ENCODE measurements at places on chromosomes 11 and 22. TPM values are rescaled to one million over a fixed set of nuclear protein-coding genes. Genes with fewer than 3 reads are reported as not detected.

DNA sequence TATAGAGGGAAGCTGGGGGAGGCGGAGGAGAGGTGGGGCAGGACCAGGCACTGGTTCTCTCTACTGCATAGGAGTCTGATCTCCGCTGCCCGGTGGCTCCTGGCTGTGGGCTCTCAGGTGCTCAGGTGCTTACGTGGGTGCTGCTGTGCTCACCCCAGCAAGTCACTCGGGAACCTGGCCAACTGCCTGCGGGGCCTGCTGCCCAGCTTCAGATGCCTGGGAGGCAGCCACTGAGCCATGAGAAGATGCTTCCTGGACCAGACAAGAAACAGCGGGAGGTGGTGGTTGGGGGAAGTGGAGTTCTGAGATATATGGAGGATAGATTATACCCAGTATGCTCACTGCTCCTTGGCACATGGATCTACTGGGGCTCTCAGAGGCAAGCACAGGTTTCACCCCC, 1303.4 kb downstream of the TBC1D22A start:
- no peak for DNase-seq

DNA sequence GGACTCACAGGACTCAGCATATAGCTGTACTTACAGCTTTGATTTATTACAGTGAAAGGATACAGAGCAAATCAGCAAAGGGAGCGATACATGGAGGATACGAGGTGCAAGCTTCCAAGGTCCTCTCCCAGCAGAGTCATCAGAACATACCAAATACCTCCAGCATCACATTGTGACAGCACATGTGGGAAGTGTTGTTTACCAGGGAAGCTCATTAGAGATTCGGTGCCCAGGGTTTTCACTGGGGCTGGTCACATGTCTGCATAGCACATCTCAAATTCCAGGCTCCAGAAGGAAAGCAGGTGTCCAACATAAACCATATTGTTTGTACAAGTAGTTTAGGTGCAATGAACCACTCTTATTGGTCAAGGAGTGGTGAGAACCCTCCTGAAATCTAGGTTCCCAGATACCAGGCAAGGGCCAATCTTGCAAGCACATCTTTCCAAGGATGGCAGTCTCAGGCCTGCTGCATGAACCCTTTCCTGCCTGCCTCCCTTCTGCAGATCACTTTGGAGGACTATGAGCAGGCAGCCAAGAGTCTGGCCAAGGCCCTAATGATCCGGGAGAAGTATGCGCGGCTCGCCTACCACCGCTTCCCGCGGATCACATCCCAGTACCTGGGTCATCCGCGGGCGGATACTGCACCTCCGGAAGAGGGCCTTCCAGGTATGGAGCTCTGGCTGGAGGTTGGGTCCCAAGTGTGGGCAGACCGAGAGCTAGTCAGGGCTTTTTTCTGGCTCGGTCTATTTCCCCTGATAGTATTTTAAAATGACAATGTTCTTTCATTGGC, 26.7 kb downstream of the AMPD3 start:
- no peak for DNase-seq

DNA sequence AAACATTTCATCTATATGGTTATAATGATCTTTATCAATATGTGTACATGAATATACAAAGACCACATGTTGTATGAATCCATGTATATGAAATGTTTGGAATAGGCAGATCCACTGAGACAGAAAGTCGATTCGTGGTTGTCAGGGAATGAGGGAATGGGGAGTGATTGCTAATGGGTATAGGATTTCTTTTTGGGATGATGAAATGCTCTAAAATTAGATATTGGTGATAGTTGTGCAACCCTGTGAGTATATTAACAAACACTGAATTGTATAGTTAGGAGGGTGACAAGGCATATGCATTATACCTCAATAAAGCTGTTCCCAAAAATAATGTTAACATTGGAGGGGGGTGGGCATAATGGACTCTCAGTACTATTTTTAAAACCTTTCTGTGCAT, 5.0 kb upstream of the PTPMT1 start:
- DNase-seq: no peak

DNA sequence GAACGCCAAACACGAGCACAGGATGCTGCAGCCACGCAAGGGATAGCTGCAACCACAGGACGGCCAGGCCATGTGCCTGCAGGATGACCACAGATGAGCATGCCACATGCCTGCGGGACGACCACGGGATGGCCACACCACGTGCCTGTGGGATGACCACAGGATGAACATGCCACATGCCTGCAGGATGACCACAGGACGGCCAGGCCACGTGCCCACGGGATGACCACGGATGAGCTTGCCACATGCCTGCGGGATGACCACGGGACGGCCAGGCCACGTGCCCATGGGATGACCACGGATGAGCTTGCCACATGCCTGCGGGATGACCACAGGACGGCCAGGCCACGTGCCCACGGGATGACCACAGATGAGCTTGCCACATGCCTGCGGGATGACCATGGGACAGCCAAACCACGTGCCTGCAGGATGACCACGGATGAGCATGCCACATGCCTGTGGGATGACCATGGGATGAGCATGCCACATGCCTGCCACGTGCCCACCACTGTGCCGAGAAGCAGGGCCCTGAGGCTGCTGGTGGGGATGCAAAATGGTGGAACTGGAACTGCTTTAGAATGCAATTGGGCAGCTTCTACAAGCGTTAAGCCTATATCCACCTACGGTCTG, 12.8 kb upstream of the MOB2 start:
- no peak for DNase-seq

DNA sequence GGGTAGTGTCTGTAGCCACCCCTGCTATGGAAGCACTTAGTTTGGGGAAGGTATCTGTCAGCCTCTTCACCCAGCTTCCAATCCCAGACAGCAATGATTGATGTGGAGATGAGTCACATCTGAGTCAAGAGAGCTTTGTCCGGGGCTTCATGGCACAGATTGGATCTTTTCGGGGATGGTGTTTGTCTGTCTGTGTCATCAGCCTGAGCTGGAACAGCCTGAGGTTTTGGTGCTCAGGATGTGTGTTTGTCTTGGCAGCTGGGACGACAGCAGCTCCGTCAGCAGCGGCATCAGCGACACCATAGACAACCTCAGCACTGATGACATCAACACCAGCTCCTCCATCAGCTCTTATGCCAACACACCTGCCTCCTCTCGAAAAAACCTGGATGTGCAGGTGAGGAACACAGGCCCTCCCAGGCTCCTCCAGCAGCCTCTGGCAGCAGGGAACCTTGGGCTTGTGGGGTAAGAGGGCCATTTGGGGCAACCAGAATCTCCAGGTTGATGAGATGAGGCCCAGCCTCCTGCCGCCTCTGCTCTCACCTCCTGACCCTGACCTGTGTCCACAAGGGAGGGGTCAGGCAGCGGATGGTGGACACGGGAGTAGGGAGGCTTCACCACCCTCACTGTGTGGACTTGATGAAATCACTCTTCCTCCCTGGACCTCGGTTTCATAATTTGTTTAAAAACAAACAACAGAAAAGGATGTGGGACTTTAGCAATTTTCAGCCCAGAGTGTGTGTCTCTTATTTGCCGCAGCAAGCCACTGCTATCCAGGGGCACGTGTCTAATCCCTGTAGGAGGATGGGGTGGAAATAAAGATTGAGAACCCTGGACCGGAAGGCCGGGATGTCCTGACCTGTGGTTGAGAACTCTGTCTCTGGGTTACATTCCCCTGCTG, 124.3 kb downstream of the DBX1 start:
- no peak for DNase-seq

DNA sequence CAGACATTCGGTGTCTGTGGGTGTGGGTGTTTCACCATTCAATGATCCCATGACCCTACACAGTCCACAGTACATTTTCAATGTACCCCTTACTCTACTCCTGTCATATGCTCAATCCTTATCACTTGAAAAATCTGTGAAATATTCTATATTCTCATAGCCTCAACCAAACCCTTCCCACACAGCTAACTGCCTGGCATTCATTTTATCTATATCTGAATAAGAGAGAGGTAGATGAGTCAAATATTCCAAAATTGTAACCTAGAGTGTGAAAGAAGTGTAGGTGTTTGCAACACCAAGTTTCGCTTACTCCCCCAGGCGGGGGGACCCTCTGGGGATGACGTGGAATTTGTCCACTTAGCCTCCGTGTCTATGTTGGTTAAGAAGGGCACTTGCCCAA, 354.8 kb downstream of the ETS1 start:
- no peak for DNase-seq

DNA sequence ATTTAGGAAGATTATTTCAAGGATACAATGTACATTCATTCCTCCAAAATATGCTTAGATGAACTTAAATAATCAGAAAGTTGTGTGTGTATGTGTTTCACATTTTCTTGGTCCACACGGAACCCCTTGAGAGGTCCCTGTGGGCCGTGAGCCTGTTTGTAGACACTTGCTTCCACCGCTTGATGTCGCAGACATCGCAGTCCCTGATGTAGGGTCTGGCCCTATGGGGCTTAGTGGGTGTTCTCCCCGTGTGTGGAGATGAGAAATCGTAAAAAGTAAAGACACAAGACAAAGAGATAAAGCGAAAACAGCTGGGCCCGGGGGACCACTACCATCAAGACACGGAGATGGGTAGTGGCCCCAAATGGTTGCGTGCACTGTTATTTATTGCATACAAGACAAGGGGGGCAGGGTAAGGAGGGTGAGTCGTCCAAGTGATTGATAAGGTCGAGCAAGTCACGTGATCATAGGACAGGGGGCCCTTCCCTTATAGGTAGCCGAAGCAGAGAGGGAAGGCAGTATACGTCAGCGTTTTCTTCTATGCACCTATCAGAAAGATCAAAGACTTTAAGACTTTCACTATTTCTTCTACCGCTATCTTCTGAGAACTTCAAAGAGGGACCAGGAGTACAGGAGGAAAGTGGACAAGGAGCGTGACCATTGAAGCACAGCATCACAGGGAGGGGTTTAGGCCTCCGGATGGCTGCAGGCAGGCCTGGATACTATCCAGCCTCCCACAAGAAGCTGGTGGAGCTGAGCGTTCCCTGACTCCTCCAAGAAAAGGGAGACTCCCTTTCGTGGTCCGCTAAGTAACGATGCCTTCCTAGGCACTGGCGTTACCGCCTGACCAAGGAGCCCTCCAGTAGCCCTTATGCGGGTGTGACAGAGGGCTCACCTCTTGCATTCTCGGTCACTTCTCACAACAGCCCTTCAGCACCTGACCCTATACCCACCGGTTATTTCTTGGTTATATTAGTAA, 1.2 kb upstream of the APOBEC3C start:
- no peak for DNase-seq

- no peak for DNase-seq
These were observed 97.0 kb upstream of the DRD2 start for GRCh38 chr11:113572136-113572735.

DNA sequence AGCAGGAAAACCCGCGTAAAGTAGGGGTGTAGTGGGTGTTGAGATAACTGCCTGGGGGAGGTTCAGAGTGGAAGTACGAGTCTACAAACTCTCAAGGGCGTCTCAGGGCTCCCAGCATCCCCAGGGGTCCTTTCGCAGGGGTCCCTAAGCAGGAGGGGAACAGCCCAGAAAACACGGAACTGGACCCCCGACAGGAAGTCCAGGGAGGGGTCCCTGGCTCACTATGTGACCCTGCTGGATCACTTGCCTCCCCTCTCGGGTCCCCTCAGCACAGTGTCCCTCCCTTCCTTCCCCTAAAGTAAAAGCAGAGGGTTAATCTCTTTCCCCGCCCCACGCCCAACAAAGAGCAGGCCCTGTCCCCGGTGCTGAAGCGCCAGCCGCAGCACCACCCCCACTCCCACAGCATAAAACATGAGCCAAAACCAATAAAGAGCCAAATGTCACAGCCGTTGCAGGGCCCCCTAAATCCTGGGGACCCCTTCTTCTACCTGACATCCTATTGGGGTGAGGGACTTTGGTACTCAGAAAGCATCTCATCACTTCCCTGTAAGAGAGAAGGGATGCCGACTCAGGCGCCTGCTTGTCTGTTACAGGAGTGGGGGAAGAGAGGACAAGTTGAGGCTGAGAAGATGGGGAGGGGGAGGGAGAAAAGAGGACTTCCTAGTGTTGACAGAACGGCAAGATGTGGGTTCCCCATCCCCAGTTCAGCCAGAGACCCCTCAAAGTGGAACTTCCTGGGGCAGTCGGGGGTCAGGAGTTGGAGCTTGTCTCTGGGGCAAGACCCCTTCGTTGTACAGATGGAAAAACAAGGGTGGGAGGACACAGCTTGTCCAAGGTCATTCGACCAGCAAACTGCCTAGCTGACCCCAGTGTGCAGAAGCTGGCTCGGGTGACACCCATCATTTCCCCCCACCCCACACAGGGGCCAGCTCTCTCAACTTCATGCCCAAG, 1.4 kb upstream of the NEFH start:
- peak; percentile 61 for DNase-seq

GRCh38 chr22:17785185-17786184, 11.2 kb upstream of the BID start:
- DNase-seq: peak; percentile 95

- DNase-seq: no peak
These were observed 20.0 kb downstream of the DTX4 start for GRCh38 chr11:59191890-59192289.

DNA sequence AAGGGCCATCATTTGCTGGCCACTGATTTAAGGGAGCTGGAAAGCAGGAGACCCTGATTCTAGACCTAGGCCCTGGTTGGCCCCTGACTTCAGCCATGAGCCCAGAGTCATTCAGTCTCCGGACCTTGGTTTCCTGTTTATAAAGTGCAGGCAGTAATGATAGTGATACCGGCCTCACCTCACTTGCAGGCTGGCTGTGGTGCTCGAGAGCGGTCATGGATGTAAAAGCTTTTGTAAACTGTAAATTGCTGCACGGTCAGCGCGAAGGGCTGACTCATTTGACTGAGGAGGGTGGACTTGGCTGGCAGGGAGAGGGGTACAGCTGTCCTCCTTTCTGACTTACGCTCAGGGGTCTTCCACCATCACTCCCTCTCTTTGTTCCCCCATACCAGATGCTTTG, 37.4 kb downstream of the FBLN1 start:
- no peak for DNase-seq

GRCh38 chr11:66999555-66999954, 23.4 kb upstream of the SYT12 start:
- no peak for DNase-seq

DNA sequence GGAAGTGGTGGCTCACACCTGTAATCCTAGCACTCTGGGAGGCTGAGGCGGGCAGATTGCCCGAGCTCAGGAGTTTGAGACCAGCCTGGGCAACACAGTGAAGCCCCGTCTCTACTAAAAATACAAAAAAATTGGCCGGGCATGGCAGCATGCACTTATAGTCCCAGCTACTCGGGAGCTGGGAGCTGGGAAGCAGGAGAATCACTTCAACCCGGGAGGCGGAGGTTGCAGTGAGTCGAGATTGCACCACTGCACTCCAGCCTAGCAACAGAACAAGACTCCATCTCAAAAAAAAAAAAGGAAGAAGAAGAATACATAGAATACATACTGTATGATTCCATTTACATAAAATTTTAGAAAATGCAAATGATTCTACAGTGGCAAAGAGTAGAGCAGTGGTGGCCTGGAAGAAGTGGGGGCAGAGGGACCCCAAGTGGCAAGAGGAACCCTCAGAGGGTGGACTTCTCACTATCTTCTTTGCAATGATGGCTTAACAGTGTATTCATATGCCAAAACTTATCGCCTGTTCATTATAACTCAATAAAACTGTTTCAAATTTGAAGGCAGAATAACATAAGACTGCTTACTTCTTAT, 22.0 kb downstream of the PACSIN2 start:
- no peak for DNase-seq

Gene SLC22A8
- total RNA-seq: not detected

Gene TBX1
- 12.8 TPM for total RNA-seq

Gene B3GAT3
- 43.9 TPM for total RNA-seq

Gene CLDN5
- 1.9 TPM for total RNA-seq

Gene SCGB2A2
- not detected for total RNA-seq

Gene SLC5A1
- not detected for total RNA-seq

Gene OR8G1
- not detected for total RNA-seq

Gene LMNTD2
- 6.0 TPM for total RNA-seq

Gene CENATAC
- 41.7 TPM for total RNA-seq
